NCI-H1048 (cell line): ENCODE measurements at places on chromosomes 6 and 20.

DNA sequence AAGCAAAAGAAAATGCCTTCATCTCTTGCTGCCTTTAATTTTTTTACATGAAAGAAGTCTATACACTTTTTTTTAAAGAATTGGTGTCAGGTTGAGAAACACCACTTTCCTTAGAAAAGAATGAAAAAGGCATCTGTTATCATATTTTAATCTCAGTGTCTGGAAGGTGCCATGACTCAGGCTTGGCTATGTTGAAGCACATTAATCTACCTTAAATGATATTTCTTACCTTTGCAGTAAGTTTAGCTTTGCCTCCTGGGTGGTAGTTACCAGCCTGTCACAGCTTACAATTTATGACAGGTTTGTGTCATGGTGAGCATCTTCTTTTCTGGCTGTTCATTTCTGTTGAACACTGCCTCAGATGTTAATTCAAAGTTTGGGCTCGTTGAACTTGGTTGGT is 95.3 kb downstream of the RTN4IP1 start:
- DNase-seq, result no peak

DNA sequence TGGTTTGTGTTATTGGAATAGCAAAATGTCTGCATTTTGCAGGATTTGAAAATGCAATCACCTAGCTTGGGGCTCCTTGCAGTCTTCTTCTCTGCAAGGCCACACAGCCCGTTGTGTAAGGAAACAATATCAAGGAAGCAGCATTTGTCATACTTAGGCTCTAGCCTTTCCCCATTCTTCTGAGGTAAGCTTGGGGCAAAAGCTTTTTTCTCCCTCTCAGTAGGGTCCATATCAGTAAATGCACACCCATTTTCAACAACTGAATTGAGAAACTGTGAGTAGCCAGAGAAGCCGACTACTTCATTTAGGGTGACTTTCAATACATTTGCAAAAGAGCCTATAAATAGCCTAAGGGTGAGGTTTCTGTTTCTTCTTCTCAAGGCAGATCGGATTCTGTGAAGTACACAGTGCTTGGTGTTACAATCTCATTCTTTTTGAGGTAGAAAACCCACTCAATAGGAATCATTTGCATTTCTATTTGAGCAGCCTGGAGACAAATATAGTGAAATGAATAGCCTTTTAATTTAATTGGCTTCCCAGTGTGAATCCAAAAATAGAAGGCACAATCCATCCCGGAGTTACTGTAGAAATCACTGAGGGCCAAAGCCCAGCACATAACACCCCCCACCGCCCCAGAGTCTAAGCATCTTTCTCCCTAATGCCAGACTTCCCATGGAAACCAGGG is 61.8 kb downstream of the BTBD3 start:
- DNase-seq, result no peak

GRCh38 chr6:22755605-22756004 is 186.2 kb downstream of the HDGFL1 start:
- DNase-seq, result no peak

DNA sequence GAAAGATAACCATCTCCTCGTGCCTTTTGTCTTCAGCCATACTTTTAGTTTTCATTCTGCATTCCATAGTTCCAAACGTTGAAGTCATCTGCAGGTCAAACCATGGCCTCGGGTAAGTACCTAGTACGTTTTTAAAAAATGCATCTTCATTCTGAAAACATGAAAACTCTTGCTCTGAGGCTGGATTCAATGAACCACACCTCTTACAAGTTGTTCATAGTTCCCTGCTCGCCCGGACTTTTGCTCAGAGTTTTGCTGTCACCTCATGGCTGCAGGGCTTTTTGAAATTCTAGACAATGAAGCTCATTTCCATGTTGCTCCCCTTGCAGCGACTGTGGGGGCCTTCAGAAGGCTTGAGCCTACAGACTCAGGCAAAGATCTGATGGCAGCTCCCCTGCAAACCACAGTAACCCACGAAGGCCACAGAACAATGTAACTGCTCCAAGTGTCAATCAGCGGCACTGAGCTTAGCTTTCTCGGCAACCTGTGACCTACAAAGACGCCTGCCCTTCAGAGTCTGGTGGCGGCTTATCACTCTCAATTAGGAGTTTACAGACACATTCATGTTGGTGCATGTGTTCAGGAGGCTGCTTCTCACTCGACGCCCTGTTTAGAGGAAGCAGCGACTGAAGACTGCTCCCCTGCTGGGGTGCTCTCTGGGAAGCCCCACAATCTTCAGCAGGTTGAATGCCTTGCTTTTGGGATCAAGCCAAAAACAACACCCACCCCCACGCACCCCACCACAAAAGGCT is 61.2 kb downstream of the FOXC1 start:
- DNase-seq, result no peak

GRCh38 chr6:82614518-82614917 is 250.9 kb downstream of the TPBG start:
- DNase-seq, result no peak

DNA sequence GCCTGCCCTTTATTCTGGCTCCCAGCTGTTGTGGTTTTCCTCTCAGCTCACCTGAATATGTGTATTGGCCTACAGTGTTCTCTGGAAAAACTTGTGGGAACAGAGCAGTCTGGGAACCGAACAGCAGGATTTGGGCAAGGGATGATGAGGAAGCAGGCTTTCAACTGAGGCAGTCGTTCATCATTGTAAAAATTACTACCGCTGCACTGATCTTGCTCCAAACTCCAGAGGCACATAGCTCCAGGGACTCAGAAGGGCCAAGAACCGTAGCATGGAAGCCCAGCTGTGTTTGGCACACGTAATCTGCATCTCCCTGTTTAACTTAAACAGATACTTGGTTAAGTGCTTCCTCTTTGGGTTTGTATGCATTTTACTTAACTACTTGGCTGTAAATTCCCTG is 48.3 kb upstream of the EEF1A1 start:
- DNase-seq, result no peak

- DNase-seq, result no peak
Measured at GRCh38 chr6:118252474-118252873, 295.6 kb upstream of the PLN start.

GRCh38 chr20:59145247-59145923 is 18.2 kb upstream of the ZNF831 start:
- DNase-seq, result no peak

DNA sequence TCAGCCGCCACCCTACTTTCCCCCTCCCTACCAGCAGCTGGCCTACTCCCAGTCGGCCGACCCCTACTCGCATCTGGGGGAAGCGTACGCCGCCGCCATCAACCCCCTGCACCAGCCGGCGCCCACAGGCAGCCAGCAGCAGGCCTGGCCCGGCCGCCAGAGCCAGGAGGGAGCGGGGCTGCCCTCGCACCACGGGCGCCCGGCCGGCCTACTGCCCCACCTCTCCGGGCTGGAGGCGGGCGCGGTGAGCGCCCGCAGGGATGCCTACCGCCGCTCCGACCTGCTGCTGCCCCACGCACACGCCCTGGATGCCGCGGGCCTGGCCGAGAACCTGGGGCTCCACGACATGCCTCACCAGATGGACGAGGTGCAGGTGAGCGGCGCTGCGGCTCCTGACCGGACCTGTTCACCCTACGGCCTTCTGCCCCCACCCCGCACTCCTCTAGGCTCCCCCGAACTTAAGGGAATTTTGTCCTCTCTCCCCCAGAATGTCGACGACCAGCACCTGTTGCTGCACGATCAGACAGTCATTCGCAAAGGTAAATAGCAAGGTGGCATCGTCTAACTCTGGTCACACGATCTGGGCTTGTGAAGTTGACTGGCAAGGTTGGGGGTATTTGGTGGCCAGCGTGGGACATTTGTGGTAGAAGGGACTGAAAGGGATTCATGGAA is 2.3 kb downstream of the TFAP2C start:
- DNase-seq, result no peak

DNA sequence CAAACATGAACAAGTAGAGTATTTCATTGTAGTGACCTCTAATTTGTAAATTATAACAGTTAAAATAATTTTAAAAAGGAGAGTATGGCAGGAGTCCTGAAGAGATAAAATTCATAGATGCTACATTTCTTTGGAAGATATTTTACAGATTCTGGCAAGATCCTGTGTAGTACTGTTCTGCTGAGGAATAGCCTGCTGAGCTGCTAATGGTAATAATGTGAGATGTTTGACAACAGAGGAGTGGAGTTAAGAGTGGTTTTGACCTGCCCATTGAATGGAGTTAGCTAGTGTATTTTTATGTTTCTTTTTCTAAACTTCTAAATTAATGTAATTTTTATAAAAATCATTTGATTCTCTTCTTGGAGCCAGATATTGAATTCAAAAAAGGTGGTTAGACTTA is 11.8 kb downstream of the CLVS2 start:
- no peak for DNase-seq

GRCh38 chr20:1943275-1944002 is 48.2 kb downstream of the SIRPA start:
- DNase-seq, result no peak

DNA sequence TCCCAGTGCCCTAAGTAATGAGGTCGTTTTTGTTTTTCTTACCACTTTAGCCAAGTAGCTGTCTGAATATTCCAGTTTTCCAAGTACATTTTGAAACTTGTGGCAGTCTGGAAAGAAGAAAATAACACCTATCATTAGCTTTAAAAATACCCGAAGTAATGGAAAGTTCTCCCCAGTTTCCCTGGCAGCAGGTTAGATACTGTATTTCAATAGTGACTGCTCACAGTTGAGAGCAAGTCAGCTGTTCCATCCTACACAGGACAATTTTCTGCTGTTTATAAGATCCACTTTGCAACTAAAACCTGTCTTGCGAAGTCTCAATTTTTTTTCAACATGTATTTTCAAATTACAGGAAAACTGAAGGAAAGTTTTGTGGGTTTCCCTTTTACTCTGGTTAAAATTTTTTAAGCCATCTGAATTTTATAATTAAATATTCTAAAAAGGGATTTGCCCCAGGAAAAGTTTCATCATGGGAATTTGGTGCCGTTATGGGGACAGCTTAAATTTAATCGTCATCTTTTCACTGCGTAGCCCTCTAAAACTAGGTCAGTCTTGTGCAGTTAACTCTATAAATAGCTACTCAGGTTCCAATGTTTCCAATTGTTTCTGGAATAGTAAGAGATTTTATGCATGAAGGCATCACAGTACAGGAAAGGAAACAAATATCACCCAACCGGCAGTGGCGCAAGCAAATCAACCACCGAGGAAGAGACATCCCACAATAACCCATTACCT is 96.9 kb downstream of the MBOAT1 start:
- DNase-seq, result no peak

- no peak for DNase-seq
Measured at GRCh38 chr6:131250936-131251335, 115.7 kb downstream of the AKAP7 start.

DNA sequence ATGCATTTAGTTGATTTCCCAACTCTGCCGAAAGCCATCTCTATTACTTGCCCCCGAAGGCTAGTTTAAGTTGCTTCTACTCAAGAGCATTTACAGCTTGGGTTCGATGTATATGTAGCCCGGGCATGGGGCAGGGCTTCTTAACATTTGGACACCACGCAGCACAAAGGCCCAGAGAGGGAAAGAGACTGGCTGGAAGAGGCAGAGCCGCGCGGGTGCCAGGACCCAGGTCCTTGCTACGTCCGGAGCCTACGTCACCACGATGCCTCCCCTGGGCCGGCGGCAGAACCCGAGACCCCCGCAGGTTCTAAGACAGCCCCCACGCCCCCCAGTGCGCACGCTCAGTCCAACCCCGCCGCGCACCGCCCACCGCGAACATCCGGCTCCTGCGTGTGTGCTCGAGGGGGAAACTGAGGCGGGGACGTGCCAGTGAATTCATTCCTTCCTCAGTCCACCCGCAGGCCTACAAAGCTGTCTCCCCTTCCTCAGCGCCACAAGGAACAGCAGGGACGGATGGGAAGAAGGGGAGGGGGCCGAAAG is 367 bp upstream of the PCIF1 start:
- no peak for DNase-seq

DNA sequence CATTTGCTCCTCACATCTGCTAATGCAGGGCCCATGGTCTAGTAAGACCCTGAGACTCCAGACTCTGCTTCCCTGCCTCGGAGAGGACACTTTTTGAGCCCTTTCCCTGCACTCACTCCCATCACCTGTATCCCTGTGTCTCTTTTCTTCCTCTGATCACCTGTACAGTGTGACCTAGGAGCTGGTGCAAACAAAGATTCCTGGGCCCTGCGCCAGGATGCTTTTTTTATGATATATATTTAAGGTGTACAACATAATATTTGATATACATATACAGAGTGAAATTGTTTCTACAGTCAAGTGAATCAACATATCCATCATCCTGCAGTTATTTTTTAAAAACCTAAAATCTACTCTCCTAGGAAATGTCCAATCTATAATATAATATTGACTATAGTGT is 355.4 kb downstream of the MAFB start:
- DNase-seq, result no peak

DNA sequence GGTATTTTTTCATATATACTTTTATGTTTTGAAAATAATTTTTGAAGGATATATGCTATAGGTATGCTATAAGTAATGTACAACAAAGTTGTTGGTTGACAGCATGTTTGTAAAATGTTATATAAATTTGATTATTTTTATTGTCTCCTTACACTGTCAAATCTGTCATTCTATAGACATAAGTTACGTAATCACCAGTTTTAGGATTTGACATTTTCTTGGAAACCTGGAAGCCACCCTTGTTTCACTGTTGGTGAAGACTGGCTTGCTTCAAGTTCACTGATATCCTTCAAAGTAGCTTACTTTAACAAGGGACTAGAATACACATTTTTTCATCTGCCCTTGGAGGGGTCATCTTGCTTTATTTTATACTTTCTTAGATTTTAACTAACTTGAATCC is 1288.6 kb upstream of the EYS start:
- DNase-seq, result no peak

DNA sequence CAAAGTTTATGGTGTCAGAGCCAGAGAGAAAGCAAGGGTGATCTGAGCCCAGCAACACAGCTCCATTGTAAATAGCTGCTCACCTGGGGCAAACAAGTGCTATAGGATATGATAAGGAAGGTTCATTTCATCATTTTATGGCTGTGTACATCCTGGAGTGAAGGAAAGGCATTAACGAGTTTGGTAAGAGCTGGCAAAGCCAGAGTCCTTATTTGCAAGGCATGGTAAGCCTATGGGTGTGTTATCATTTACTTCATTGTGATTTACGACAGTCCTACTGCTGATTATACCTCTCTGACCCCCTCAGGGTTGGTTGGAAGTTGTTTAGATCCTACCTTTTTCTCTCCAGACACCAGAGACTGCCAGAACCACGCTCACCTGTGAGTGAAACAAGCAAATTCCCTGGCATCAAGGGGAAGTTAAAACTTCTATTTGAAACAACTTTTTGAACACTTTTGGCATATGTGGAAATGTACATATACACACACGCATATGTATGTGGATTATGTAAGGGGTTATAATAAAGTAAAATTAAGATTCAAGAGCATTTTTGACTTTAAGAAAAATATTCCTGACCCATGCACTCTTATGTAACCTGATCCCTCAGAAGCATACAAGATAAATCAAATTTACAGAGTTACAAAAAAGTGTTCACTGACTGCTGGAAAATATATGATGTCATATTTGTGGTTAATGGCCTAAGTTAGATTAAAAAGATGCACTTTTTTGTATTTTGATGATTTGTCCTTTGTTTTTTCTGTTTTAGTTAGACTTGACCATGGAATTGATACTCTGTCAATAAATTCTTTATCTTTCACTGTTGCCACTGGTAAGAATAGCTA is 40.4 kb upstream of the EDN1 start:
- no peak for DNase-seq

GRCh38 chr20:6683021-6683977 is 84.2 kb upstream of the BMP2 start:
- no peak for DNase-seq
